HT1080 (cell line): ENCODE measurements at places on chromosomes 12 and 14. TPM values are rescaled to one million over a fixed set of nuclear protein-coding genes. Genes with fewer than 3 reads are reported as not detected.

GRCh38 chr14:31070431-31070830 is 44.3 kb upstream of the STRN3 start:
- peak; percentile 73 for DNase-seq

The MORN3 gene
- total RNA-seq: 0.08 and 0.33 TPM in 2 replicates

DNA sequence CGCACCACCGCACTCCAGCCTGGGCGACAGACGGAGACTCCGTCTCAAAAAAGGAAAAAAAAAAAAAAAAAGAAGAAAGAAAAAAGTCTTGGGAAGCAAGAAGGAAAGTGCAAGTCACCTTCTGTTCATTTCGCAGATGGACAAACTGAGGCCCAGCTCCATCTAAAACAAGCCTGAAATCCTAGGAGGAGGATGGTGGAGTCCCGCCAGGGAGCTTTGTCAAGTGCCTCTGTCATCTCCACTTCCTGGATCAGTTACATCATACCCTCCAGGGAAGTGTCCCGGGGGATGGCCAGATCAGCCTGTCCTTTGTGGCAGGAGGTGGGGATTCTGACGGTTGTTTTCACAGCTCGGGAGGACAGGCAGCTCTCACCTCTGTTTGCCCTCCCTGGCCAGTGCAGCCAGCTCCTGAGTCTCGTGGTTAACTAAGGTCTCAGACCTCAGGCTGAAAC is 8.7 kb upstream of the SDSL start:
- DNase-seq: peak; percentile 30

GRCh38 chr12:105329926-105330282 is 587 bp upstream of the C12orf75 start:
- DNase-seq: no peak

The BICDL1 gene
- total RNA-seq: not detected in 2 replicates

The MAP3K9 gene
- total RNA-seq: 3.6 and 4.5 TPM in 2 replicates

- DNase-seq: no peak
These were observed at the start of gene MYF5 for GRCh38 chr12:80716696-80717469. TSS of gene MYF5 (plus strand) at chr12:80716912. CDS start at chr12:80717064, 152 bp downstream.

DNA sequence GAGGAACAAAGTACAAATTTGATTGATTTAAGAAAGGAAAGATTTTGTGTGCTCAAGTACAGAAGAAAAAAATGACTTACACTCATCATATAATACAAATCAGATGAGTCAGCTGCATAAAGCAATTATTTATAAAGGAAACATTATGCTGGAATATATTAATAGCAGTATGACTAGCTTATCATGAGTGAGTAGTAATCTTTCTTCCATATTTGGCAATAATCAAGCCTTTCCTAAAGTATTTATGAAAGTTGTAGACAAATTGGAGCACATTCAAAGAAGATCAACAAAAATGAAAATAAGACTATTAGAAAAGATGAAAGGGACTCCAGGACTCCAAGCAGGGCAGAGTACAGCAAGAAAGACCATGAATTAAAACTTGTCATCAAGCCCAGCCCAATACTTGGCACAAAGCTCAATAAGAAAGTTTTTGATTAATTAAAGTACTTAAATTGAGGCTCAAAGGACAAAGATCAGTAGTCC is 32.8 kb downstream of the CCER1 start:
- DNase-seq: no peak

GRCh38 chr12:91287753-91288152 is 105.1 kb upstream of the DCN start:
- DNase-seq: no peak

The DIO2 gene
- 0.61 and 0.90 TPM in 2 replicates for total RNA-seq

The EPS8 gene
- total RNA-seq: 30.4 and 36.7 TPM in 2 replicates

The DTX1 gene
- total RNA-seq: 0.05 TPM in 1 of 2 replicates, not detected in the other

The ACOT6 gene
- not detected in 2 replicates for total RNA-seq

The BCL11B gene
- total RNA-seq: 0.17 and 0.18 TPM in 2 replicates

The CLEC2A gene
- total RNA-seq: not detected in 2 replicates

- DNase-seq: no peak
These were observed 9.7 kb upstream of the PEBP1 start for GRCh38 chr12:118126119-118126757.

DNA sequence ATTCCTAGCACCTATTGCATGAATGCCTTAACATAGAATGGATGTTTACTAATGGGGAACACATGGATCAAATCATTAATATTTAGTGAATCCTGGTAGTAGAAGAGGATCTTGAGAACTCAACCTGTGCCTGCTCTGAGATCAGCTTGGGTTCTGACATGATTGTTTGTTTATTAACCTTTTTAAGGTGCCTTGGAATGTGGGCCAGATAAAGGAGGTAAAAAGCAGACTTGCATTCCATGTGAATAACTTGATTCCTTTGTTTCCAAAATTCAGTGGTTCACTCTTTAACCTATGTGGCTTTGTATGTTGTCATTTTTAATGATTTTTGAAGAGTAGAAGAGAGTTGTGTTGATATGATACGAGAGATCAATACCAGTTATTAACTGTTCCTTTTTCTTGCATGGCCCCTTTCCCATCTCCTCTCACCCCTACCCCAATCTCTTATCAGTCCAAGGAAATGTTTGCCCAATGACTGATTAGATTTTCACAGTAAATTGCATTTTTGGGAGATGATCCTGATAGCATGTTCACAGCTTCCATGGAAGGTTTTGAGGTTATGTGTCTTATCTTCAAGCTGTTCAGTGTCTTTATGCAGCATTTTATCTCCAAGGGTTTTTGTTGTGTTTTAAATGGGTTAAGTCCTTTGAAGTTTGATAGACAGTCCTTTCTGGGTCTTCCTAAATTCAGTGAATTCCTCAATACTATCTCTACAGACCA is 193.7 kb upstream of the FRMD6 start:
- DNase-seq: no peak

The NAA30 gene
- total RNA-seq: 11.7 and 13.6 TPM in 2 replicates

DNA sequence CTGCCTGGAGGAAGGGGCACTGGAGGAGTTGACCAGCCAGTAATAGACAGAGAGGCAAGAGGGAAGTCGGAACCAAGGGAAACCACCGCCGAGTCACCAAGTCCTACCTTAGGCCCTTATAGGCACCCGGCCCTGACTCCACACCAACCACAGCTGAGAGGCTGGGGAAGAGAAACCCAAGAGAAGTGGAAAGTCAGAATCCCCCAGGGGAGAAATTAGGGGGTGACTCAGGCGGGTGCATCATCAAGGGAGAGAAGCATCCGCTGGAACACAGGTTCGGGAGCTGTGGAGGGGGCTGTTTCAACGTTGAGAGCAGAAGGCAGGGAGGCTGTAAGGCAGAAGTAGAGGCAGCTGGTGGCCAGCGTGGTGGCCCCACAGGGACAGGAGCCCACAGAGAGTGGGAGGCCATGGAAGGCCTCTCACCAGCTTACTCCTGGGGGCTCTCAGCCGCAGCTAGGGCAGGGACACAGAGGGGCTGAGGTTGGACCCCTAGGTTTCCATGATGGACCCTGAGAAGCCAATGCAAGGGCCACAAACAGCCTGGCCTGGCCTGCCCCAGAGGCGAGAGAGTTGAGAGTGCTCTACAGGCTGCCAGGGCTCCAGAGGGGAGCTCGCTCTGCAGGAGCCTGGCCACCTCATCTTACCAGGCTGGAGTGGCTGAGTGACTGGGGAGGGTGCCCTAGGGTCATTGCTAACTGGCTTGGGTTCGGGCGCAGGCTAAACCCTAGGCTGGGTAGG is 1.4 kb upstream of the TRMT61A start:
- peak; percentile 42 for DNase-seq

The CFAP251 gene
- 10.5 and 11.2 TPM in 2 replicates for total RNA-seq

The RAD51AP1 gene
- 28.7 and 38.0 TPM in 2 replicates for total RNA-seq

GRCh38 chr12:123908884-123909725 is 63.5 kb downstream of the CCDC92 start:
- DNase-seq: no peak

- DNase-seq: no peak
These were observed 10.2 kb upstream of the OR11G2 start for GRCh38 chr14:20180486-20180885.

The OTX2 gene
- total RNA-seq: not detected in 2 replicates

DNA sequence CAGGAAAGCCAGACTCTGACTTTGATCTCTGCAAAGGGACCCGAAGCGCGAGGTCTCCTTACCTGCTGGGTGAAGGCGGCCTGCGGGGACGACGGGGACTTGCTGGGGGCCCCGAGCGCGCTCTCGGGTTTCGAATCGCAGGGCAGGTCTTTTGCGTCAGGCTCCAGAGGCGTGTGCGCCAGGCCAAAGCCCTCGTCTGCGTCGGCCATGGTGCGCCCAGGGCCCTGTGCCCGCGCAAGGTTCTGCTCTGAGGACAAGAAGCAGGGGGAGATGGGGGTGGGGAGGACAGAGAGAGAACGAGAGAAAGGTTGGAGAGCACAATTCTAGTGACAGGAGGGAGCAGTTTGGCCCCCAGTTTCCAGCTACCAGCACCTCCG is 2.3 kb downstream of the TBX5 start:
- no peak for DNase-seq

The ELK3 gene
- total RNA-seq: 36.3 and 52.5 TPM in 2 replicates

DNA sequence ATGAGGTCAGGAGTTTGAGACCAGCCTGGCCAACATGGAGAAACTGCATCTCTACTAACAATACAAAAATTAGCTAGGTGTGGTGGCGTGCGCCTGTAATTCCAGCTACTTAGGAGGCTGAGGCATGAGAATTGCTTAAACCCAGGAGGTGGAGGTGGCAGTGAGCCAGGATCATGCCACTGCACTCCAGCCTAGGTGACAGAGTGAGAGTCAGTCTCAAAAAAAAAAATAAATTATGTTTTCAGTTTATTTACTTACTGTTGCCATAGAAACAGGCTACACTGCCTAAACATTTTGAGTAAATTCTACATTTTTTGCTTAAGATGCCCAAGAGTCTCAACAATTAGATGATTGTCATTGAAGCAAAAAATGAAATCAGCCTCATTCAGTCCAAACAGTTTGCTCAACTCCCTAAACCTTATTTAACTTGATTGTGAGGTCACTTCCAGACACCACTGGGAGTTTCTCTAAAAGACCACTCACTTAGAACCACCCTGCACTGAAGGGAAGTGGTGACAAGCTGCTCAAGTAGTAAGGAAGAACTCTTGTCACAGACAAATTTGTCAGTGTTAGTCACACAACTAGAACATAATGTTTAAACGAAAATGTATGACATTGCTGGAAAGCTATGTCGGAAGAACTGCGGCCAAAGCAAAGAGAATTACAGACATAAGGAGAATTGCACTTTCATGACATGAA is 9.8 kb upstream of the GNPNAT1 start:
- peak; percentile 71 for DNase-seq

DNA sequence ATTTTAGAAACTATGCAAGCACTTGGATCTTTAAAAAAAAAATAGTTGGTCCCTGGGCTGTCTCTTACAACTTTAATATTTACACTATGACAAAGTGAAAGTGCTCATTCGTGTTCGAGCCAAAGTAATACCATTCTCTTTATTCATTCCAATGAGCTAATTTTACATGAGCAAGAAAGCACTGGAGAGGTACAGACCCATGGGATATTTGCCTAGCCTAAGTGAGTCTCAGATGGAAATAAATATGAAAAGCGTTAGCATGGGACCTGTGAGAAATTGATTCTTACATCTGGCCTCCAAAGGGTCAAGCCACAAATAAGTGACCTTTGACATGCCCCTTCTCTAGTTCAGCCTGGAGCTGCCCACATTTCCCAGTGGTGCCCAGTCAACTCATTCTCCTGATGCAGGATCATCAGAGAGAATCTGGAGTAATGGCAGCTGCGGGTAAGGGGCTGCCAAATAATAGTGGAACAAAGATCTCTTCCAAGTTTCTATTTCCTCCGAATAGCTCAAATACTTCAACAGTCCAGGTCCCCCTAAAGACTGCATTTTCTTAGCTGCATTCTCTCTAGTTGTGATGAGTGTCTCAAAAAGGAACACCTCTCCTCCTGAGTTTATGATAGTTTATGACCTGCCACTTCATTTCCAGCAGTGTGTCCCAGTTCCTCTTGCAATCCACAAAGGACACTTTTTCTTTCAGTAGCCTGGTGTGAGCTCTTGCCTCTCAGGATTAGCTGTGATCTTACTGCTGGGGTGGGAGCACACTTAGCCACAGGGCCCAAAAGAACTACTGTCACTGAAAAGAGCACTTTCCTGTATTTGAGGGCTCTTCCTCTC is 208.2 kb downstream of the DAD1 start:
- no peak for DNase-seq

GRCh38 chr12:1552911-1553491 is 41.4 kb downstream of the FBXL14 start:
- DNase-seq: no peak

GRCh38 chr12:108633534-108634248 is at the start of gene SELPLG:
TSS of gene SELPLG (minus strand) at chr12:108633894. CDS start at chr12:108624307, 9,587 bp downstream.
- no peak for DNase-seq

DNA sequence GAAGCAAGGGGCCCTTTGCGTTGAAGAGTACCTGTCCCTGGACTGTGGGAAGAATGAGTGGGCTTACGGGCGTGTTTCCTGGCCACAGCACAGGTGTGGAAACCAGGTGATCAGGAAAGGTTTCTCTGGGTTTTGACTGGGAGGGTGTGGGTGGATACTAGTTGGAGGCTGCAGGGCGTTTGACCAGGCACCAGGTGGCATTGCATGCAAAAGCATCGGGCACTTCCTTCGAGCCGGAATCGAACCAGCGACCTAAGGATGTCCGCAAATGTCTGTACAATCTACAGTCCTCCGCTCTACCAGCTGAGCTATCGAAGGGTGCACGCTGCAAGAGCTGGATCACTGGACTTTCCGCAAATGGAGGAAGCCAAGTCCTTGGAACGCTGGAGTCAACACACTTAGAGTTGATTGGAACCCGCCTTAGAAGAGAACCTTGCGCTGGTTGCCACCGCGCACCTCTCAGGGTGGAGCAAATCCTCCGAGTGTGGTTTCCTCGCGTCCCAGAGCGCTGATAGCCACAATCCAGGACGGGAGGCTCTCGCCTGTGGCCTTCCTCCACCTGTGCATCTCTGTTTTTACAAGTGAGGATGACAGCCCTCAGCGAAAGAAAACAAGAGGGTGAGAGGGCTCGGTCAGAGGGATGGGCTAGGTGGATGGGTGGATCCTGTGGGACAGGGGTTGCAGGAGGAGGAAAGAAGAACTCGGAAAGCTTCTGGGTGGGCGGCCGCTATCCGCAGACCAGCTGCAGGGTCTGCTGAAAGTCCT is 21.2 kb upstream of the RNASE4 start:
- peak; percentile 94 for DNase-seq

GRCh38 chr14:26597071-26597588 is 703 bp downstream of the NOVA1 start:
- DNase-seq: no peak
